NCI-H1694 (cell line): ENCODE measurements at places on chromosomes 5 and 9.

- no peak for DNase-seq
Observed at GRCh38 chr5:177540438-177540837, 13.9 kb downstream of the FAM193B start.

DNA sequence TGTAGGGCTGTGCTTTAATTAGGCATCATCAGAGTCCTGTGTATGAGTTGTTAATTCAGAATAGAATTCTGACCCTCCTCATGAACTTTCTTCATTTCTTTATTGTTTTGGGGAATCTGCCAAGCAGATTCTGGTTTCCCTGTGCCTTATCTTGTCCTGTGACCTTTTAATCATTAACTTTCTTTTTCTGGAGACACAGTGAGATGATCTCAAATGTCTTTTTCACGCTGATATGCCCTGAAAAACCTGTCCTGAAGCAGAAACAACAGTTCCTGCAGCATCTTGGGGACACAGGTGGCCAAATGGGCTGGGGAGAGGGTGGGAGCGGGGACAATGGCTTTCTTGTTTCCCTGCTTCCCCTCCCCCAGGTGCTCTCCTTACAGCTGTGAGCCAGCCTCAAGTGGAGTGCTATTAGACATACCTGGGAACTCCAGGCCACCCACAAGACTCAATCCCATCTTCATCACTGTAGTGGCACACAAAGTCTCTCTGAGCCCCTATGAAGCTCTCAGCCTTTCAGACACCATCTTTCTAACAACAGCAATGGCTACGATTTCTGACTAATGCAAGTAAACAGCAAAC, 213.8 kb downstream of the ATP10B start:
- no peak for DNase-seq

- no peak for DNase-seq
Observed at GRCh38 chr5:173201636-173202265, 33.3 kb downstream of the NKX2-5 start.

GRCh38 chr5:87541676-87542075, 128.9 kb upstream of the CCNH start:
- DNase-seq: no peak

- DNase-seq: no peak
Observed at GRCh38 chr9:89884356-89885083, 279.7 kb downstream of the GADD45G start.

DNA sequence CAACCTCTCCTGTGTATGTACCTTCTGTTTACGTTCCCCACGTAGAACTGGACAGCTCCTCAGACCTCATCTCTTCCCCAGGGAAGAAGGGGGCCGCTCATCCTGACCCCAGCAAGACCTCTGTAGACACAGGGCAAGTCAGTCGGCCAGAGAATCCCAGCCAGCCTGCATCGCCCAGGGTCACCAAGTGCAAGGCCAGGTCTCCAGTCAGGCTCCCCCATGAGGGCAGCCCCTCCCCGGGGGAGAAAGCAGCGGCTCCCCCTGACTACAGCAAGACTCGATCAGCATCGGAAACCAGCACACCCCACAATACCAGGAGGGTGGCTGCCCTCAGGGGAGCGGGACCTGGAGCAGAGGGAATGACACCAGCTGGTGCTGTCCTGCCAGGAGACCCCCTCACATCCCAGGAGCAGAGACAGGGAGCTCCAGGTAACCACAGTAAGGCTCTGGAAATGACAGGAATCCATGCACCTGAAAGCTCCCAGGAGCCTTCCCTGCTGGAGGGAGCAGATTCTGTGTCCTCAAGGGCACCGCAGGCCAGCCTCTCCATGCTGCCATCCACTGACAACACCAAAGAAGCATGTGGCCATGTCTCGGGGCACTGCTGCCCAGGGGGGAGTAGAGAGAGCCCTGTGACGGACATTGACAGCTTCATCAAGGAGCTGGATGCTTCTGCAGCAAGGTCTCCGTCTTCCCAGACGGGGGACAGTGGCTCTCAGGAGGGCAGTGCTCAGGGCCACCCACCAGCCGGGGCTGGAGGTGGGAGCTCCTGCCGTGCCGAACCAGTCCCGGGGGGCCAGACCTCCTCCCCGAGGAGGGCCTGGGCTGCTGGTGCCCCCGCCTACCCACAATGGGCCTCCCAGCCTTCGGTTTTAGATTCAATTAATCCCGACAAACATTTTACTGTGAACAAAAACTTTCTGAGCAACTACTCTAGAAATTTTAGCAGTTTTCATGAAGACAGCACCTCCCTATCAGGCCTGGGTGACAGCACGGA, 86.7 kb downstream of the GOLPH3 start:
- DNase-seq: no peak
